ENCODE measurements at places on chromosomes 3 and 15.

GRCh38 chr3:189967254-189967865 lies 153.3 kb downstream of the P3H2 start:
- peak; percentile 93 for DNase-seq

- DNase-seq, result no peak
These were observed 192.6 kb downstream of the MEX3B start for GRCh38 chr15:81853150-81853748.

DNA sequence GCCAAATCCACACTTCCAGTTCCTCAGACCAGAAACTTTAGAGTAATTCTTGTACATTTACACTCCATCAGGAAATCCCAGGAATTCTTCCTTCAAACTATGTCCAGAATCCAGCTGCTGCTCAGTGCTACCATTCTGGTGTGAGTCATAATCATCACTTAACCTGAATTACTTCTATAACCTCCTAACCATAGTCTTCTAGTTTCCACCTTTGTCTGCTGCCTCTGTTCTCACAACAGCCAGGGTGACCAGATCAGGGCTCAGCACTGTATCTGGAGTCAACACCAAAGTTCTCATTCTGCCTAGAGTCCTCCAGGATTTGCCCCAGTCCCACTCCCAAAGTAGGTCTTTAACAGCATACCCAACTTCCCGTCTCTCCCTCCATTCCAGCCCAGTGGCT lies 3.4 kb downstream of the CLDND1 start:
- no peak for DNase-seq

- DNase-seq, result no peak
These were observed 48.9 kb downstream of the ASB7 start for GRCh38 chr15:100651253-100651652.

DNA sequence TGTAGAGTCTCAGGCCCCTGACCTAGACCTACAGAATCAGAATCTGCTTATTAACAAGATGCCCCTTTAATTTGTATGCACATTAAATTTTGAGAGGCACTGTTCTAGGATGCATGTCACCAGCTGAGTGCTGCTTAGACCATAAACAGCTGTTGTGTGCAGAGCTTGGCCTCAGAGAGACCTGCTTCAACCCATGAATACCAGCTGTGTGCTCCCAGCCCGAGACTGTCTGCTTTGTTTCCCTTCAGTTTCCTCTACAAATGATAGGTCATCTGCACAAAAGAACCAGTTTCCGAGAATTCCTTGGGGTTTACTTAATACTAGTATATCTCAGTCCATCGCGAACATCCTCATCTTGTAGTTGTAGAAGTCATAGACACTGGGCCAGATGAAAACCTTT lies 158.5 kb upstream of the PFN2 start:
- DNase-seq, result no peak

DNA sequence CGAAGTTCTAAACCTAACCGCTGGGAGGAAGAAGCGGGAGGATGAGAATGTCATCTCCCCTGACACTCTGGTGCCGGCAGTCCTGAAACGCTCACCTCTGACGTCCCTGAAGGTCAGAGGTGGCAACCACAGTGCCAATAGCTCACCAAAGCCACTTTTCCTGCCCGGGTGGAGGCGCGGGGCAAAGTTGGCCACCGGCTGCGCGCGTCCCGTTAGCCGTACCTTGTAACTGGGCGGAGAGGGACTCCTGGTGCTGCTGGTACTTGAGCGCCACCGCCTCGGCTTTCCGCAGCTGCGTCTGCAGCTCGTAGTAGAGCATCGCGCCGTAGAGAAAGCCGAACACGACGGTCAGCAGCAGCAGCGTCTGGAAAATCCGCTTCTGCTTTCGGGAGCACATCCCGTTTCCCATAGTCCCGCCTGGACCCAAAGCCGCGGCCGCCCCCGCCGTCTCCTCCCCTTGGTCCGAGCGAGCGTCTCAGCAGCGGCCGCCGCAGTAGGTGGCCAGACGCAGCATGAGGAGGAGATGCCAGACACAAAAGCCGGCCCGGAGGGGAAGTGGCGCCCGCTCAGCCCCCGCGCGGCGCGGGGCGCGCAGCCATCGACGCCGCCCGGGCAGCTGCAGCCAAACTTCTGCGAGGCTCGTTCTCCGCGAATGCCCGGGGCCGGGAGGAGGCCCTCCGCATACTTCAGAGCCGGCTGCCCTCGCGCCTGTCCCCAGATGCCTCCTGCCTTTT lies 680 bp downstream of the GOLIM4 start:
- DNase-seq, result no peak

GRCh38 chr3:183244981-183245476 lies 8.0 kb upstream of the B3GNT5 start:
- DNase-seq, result no peak

GRCh38 chr15:39801641-39802309 lies 19.1 kb upstream of the FSIP1 start:
- DNase-seq, result no peak

- DNase-seq, result no peak
These were observed 136.7 kb downstream of the SMAD6 start for GRCh38 chr15:66838671-66839239.

- no peak for DNase-seq
These were observed 367.1 kb downstream of the EPHA3 start for GRCh38 chr3:89474333-89475130.

DNA sequence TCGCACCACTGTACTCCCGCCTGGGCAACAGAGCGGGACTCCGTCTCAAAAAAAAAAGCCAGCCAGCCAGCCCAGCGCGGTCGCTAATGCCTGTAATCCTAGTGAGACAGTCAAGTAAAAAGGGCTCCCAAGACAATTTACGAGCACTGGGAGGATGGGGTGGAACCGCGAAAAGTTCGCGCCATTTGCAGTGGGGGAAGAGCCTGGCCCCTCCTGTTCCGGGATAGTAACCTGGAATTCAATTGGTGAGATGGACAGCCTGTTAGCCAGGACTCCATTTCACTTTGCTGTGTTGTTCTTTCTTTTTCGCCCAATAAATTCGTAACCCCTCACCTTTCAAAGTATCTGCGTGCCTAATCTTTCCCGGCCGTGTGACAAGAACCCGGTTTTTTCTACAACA lies 19.5 kb downstream of the SLC4A7 start:
- no peak for DNase-seq

GRCh38 chr3:44999782-45000181 lies 23.7 kb downstream of the EXOSC7 start:
- DNase-seq, result no peak

DNA sequence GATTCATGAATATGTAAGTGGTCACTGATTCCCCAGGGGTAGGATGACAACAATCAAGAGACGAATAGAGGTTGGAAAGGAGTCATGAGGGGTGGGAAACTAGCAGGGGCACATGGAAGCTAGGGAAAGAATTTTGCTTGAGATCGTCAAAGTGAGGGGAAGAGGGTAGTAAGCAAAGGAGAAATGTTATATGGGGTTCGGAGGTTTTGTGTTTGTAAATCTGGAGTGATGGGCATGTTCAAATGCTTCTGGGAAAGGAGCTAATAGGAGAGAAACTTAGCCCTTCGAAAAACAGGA lies 7.9 kb downstream of the RPL14 start:
- DNase-seq, result no peak

DNA sequence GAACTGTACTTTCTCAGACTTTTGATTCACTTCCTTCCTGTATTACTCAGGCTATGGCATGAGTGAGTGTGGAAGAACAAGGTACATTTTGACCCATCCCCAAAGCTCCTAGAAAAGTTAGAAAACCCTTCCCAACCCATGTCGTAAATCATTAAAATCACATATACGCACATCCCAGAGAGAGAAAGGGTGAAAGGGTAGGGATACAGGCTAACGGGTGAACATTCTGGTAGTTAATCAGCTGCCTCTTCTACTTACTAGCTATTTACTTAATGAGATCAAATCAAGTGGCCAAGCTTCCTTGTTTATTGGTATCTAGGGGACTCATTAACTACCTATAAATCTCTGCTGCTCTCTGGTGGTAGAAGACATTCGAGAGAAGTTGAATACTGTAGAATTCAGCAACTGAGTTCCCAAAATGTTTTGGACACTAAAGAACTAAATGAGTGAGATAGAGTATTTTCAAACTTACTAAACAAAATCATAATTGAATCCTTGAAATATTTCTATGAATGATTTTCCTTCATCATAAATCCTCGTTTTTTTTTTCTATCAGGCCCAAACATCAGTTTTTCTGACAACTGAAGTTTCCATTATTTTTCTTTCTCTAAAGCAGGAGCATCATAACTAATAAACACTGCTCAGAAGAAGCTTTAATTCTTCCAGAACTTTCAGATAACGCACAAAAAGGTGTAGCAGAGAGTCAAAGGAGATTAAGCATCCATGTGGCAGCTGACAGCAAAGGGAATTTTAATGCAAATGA lies 124.2 kb downstream of the IMPG2 start:
- no peak for DNase-seq

- DNase-seq, result no peak
These were observed 394.6 kb downstream of the ZNF385D start for GRCh38 chr3:21356402-21356801.

DNA sequence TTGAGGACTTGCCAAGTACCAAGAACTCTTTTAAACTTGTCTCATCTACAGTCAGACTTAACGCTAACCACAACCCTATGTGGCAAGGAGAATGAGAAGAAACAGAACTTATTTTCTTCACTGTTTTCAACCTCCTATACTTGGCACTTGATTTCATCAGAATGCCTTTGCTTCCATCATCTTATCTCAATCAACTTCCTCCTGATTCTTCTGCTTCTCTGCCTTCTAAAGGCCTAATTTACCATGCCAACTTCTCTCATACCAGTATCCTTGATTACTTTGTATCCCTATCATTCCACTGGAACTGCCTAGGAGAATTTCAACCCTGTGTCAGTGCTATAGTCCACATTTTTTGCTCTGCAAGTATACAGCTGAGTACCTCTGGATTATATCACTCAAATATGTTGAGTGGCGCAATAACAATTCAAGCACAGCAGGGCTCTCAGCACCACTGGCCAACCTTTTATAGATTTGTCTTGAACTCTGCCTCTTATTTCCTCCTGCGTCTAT lies 413.6 kb downstream of the ROBO1 start:
- DNase-seq, result no peak
